ENCODE measurements at places on chromosomes 6 and 20. TPM values are rescaled to one million over a fixed set of nuclear protein-coding genes. Genes with fewer than 3 reads are reported as not detected.

TPBG gene
- total RNA-seq: 23.8 TPM

DNA sequence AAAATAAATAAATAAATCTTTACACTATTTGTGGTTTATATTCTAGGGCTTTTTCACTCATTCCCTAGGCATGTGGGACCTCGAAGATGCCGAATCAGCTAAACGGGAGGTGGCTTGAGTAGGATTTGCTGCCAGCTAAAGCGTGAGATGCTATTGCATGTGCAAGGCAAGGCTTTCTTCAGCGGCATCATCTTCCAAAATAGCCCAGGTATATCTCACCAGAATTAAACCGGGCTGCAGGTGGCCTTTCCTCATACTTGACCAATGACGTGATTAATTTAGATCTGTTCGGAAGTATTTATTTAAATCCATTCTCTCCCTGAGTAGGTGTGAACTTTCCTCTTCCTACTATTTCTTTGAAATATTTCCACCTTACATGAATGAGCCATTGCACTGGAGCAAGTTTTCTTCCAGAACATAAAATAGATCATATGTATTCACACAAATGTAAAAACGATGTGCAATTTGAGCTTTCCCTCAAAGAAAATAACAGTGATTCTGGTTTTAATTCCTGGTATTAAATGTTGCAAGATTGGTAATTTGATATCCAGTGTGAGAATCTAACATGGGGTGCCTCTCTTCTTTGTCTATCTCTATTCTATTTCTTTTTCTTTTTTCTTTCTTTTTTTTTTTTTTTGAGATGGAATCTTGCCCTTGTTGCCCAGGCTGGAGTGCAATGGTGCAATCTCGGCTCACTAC is 24.3 kb upstream of the ZNF217 start:
- H3K4me1 ChIP-seq: peaks cover 43% of the 10 kb centered on the region
- no peaks in the 10 kb centered on the region for H3K36me3 ChIP-seq
- H3K27ac ChIP-seq: no peak overlapping the region
- H3K4me3 ChIP-seq: no peak overlapping the region
- DNase-seq: no peak
- H3K27me3 ChIP-seq: no peaks in the 10 kb centered on the region

GRCh38 chr20:16501301-16501700 is 71.9 kb downstream of the KIF16B start:
- no peak for DNase-seq
- H3K4me3 ChIP-seq: no peak overlapping the region
- H3K4me1 ChIP-seq: no peaks in the 10 kb centered on the region

CD40 gene
- total RNA-seq: 24.6 TPM

DNA sequence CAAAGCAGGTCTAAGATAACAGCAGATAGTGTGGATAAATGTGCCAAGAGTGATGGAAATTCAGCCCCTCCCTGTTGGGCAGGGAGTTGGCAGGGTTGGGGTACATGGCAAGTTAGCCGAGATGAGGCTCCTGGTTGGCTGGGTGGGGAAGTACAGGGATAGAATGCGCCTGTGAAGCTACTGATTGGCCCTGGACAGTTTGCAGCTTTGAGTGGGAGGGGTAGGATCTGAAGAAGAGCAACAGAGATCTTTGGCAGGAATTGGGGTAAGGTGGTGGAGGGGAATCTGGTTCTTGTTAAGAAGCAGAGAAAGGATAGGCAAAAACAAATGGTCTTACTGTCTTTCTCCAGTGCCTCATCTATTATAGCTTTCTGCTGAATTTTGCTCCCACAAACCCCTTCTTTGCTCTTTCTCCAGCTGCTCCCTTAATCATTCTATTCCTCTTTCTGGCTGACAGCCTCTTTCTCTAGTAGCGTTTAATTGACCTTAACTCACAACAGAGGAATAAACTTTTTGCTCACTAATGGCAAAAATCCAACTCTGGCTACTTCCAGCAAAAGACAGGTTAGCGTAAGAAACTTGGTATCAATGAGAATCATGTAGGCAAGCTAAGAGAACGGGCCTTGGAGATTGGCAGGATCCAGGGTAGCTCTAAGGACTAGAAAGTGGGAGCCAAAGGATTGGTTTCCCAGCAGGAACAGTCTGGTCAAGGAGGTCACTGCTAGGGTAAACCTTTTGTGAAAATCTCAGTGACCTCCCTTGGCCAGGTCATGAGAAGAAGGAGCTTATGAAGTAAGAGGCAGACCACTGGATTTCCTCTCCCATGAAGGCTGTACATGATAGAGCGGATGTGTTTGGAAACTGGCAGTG is 86.3 kb upstream of the CARMIL1 start:
- no peak for DNase-seq
- no peaks in the 10 kb centered on the region for H3K36me3 ChIP-seq
- peak overlapping the region; percentile 88 for H3K27ac ChIP-seq
- no peaks in the 10 kb centered on the region for H3K27me3 ChIP-seq
- peaks cover 29% of the 10 kb centered on the region for H3K4me1 ChIP-seq
- H3K4me3 ChIP-seq: no peak overlapping the region

ACTL10 gene
- total RNA-seq: 1.5 TPM

DNA sequence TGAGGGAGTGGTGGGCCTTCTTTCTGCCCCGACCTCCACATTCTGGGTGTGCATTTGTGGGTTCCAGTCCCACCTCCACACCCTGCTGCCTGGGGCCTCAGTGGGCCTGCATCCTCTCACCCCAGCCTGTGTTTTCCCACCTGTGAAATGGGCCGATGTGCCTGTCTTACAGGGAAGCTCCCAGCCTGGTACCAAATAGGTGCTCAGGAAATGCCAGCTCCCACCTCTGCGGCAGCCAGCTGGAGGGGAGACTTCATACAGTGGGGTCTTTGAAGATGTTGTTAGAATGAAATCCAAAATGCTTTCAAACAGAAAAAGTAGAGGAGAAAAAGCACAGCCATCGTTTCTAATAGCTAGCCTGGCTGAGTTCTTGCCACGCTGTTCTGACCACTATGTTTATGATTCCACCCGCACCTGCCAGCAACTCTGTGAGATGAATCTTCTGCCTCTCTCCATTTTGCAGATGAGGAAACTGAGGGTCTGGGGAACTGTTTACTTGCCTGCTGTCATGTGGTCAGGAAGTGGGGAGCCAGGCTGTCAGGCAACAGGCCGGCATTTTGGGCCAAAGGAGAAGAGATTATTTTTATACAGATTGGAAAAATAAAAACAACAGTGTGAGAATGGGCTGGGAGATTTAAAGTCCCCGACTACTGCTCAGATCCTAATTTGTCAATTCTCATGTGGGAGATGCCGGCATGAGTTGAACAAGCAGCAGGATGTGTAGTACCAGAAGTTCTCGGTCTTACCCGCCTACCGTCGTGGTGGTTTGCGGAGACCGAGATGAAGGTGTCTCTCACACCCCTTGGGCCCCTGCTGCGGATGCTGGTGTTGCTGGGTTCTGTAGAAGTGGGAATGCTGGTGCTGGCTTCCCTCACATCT is 4.6 kb downstream of the TMEM181 start:
- H3K36me3 ChIP-seq: no peaks in the 10 kb centered on the region
- H3K27me3 ChIP-seq: no peaks in the 10 kb centered on the region
- no peak overlapping the region for H3K27ac ChIP-seq

DOK5 gene
- 2.5 TPM for total RNA-seq

DNA sequence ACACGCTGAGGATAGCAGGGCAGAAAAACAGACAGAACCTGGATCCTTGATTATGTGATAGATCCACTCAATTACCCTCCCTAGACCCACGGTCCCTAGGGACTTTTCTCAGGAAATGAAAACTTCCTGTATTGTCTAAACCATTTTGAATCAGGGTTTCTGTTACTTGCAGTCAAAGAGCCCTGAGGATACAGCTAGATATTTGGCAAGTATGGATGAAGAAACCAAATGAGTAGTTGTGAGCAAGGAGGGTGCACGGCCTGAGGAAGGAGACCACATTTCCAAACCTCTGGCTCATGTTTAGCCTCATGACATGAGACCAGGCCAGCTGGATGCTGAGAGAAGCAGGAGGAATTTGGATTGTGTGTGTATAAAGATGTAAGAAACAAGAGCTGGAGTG is 91.6 kb downstream of the MRPL14 start:
- peak overlapping the region; percentile 25 for H3K27ac ChIP-seq
- no peak for DNase-seq
- no peak overlapping the region for H3K4me3 ChIP-seq
- H3K27me3 ChIP-seq: no peaks in the 10 kb centered on the region

COL20A1 gene
- not detected for total RNA-seq

HMGCLL1 gene
- total RNA-seq: 1.7 TPM

SPTLC3 gene
- total RNA-seq: 5.9 TPM

- no peak overlapping the region for H3K4me3 ChIP-seq
- H3K4me1 ChIP-seq: peaks cover 8% of the 10 kb centered on the region
- no peaks in the 10 kb centered on the region for H3K36me3 ChIP-seq
- DNase-seq: no peak
Measured at GRCh38 chr20:14775778-14776177, 438.4 kb upstream of the FLRT3 start.

GRCh38 chr20:20897922-20898321 is 185.5 kb upstream of the RALGAPA2 start:
- no peak overlapping the region for H3K27ac ChIP-seq
- no peak overlapping the region for H3K4me3 ChIP-seq
- no peaks in the 10 kb centered on the region for H3K36me3 ChIP-seq

DNA sequence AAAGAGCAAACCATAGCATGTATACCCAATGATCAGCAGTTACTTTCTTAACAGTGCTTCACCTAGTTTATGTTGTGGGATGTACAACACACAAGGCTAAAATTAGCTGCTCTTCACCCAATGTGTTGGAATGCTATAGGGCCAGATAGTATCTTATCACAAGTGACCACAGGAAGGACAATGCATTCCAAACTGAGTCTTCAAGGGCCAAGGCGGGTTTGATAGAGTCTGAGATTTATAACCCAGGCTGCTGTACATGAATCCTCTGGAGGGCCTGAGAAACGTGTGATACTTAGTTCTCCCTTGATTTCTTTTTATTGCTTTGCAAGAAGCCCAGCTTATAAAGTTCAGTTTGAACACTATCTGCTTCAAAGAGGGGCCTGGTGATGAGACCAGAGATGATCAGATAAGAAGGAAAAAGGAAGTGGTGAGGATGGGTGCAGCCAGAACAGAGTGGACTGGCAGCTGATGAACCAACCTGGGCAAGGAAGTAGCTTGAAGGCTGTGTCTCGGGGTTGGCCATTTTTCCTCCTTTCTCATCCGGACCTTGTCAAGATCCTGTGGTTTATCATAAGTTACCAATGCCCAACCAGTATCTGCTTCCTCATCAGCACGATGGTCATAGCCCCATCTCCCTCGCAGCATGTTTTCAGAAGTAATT is 62.2 kb upstream of the BMP2 start:
- H3K4me1 ChIP-seq: peaks cover 20% of the 10 kb centered on the region
- H3K27ac ChIP-seq: peak overlapping the region; percentile 62
- no peak for DNase-seq
- H3K27me3 ChIP-seq: no peaks in the 10 kb centered on the region
- H3K4me3 ChIP-seq: no peak overlapping the region

DNA sequence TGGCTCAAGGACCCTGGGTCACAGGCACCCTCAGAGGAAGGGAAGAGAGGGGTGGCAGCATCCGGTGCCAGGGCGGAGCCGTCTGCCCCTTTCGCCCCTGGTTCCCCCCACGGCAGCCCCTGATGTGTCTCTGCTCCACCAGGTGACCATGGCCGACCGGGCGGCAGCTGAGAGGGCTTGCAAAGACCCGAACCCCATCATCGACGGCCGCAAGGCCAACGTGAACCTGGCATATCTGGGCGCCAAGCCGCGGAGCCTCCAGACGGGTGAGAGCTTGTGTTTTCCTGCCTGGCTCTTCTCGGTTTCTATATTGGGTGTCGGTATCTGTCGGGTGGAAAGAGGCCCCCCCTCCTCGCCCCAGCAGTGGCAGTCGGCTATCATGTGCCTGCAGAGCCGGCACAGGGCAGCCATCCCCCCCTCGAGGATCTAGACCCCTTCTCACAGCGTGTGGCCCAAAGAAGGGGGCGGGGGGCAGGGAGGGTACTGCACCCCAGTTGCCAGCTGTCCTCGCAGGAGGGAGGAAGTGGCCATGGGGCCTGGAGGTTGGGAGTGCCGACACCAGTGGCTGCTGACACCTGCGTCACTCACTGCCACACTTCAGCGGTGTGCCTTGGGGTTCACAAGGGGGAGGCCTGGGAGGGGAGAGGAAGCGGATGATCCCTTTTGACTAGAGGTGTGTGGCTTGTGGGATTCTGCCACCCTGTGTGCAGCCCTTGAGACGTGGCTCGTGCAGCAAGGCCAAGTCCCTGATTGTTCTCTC is 1.5 kb downstream of the RBM38 start:
- peak overlapping the region; percentile 68 for H3K27ac ChIP-seq
- no peaks in the 10 kb centered on the region for H3K27me3 ChIP-seq
- H3K4me3 ChIP-seq: peak overlapping the region; percentile 92
- no peaks in the 10 kb centered on the region for H3K36me3 ChIP-seq

GRCh38 chr20:8152183-8152582 is 20.1 kb downstream of the PLCB1 start:
- no peak overlapping the region for H3K27ac ChIP-seq
- H3K4me1 ChIP-seq: peaks cover 49% of the 10 kb centered on the region
- no peaks in the 10 kb centered on the region for H3K27me3 ChIP-seq
- no peak overlapping the region for H3K4me3 ChIP-seq
- DNase-seq: no peak

DNA sequence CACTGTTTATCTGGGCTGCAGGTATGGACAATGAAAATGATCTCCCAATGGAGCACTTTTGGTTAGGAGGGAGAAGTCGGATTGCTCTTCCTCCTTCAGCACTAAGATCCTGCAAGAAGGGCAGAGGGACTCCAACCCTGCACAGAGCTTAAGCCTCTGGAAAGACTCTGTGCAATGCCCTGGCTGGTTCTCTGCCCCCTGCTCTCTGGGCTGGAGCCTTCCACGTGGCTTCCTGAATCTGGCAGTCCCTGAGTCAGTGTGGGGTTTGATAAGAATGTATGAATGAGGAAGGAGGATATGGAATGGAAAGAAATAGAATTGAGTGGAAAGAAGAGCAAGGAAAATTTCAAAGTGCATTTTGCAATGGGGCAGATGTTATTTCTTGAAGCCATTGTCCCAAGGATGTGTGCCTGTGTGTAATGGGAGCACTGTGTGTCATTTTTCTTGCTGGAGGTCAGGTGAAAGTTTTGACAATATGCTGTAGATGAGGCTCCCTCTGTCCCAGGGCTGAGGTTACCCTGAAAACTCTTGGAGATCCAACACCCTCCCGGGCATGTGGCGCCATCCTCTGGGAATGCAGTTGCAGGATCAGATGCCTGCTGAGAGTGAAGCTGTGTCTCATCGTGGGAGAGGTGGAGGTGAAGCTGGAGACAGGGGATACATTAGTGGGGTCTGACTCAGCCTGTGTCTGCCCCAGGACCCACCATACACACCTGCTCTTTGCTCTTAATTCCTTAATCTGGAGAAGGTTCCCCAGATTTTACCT is 16.3 kb upstream of the CST9L start:
- H3K4me3 ChIP-seq: no peak overlapping the region
- H3K27ac ChIP-seq: no peak overlapping the region

DNA sequence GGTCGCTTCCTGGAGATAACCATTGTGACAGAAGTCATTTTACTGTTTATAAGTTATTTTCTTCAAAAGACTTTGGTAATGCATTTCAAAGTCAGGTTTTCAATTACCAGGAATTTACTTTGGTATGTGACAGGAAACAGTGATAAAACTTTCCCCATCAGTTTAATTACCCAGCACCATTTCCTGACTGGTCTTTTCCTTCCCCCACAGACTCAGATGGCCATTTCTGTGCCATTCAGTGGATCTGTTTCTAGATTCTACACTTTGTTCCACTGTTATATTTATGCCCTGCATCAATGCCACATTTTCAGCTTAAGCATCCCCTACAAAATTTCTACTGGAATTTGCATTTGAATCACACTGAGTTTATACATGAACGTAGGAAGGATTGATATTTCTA is 16.3 kb downstream of the RRBP1 start:
- no peak for DNase-seq
- H3K4me3 ChIP-seq: no peak overlapping the region
- no peaks in the 10 kb centered on the region for H3K27me3 ChIP-seq
- H3K4me1 ChIP-seq: peaks cover 47% of the 10 kb centered on the region
- H3K36me3 ChIP-seq: no peaks in the 10 kb centered on the region
- H3K27ac ChIP-seq: no peak overlapping the region
